Fibroblast of the aortic adventitia (primary cell): ENCODE measurements at places on chromosomes 16 and 17.

GRCh38 chr16:52203096-52203495 is 343.8 kb downstream of the TOX3 start:
- no peak for DNase-seq

DNA sequence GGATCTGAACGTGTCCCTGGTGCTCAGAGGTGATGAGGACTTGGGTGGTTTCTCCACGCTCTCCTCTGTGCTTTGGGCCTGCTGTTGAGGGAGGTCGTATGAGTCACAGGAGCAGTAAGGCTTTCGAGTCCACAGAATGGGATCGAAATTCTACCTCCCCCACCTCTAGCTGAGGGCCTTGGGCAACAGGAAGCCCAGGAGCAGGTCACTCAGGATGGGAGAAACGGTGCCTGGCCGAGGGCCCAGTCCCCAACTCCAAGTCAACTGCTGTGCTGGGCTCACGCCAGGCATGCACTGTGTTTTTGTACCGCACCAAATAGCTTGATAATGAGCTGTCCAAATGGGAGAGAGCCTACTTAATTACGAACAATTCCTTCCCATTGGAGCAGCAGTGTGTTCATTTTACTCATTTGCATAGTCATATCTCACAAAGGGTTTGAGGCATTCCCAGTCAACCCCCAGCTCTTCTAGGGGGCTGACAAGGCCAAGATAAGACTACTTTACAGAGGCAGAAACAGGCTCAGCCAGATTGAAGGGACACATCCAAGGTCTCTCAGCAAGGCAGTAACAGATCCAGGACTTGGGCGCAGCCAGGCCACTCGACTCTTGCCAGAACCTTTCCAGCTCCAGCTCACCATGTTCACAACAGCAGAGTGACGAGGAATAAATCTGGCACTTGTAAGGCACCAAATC is 53.6 kb downstream of the WNT3 start:
- peak; percentile 55 for DNase-seq

GRCh38 chr16:86584071-86584685 is 5.8 kb downstream of the FOXL1 start:
- DNase-seq: no peak

DNA sequence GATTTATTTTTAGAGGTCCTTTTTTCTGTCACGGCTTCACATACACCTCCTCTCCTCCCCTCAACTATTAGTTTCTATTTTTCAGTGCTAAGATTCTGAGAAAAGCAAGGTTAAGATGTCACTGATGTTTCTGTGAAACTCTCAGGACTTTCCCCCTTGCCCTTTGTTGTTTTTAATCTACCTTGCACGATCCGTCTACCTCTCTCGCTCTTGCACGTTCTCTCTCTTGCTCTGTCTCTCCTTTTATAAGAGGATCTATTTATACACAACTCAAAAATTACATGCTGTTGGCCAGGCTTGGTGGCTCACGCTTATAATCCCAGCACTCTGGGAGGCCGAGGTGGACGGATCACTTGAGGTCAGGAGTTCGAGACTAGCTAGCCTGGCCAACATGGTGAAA is 43.6 kb downstream of the RPA1 start:
- DNase-seq: no peak
